ENCODE measurements at places on chromosomes 3 and 15.

DNA sequence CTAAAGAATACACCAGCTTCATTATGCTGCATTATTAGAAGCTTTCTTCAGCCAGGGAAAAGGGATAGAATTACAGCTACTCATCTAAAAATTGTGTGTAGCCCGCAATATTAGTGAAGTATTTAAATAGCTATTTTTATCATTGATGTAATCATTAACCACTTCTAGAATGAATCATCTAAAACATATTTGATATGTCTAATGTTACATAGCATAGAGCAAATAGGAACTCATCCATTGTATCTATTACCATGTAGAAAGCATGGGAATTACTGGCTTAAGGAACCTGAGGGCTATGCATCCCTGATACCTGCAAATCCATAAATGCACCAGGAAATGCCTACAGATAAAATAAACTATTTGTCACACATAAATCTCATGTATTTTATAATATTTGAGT, 54.5 kb upstream of the VGLL3 start:
- DNase-seq: no peak

- DNase-seq: no peak
Measured at GRCh38 chr15:68485721-68486360, 53.9 kb upstream of the ITGA11 start.

DNA sequence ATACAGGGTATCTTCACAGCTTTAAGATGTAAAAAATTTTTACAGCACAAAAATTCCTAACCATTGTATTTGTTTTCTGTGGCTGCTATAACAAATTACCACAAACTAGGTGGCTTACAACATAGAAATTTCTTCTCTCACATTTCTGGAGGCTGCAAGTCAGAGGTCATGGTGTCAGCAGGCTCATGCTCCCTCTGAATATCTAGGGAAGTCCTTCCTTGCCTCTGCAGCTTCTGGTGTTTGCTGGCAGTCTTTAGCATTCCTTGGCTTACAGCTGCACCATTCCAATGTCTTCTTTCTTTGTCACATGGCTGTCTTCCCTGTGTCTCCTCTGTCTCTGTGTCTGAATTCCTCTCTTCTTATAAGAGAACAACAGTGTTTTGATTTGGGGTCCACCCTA, 310.2 kb upstream of the SUCLG2 start:
- no peak for DNase-seq

DNA sequence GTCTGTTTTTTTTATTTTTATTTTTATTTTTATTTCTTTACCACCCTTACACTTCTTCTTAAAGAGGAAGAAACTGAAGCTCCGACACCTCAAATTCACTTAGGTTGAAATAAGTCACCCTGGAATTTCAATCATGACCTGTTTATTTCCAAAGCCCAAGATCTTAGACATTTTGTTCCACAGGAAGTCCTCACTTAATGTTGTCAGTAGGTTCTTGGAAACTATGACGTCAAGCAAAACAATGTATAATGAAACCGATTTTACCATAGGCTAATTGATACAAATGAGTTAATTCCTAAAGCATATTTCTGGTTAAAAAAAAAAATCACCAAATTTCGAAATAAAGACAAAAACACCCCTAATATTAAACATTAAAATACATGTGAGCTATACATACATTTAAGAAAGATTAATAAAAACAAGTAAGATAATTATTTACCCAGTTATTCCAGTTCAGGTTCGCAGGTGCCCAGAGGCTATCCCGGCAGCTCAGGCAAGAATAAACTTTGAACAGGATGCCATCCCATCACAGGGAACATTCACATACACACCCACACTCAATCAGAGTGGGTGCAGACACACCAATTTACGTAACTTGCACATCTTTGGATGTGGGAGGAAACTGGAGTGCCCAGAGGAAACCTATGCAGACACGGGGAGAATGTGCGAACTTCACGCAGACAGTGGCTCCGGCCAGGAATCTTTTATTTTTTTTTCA, 391.0 kb downstream of the RAP2B start:
- no peak for DNase-seq

DNA sequence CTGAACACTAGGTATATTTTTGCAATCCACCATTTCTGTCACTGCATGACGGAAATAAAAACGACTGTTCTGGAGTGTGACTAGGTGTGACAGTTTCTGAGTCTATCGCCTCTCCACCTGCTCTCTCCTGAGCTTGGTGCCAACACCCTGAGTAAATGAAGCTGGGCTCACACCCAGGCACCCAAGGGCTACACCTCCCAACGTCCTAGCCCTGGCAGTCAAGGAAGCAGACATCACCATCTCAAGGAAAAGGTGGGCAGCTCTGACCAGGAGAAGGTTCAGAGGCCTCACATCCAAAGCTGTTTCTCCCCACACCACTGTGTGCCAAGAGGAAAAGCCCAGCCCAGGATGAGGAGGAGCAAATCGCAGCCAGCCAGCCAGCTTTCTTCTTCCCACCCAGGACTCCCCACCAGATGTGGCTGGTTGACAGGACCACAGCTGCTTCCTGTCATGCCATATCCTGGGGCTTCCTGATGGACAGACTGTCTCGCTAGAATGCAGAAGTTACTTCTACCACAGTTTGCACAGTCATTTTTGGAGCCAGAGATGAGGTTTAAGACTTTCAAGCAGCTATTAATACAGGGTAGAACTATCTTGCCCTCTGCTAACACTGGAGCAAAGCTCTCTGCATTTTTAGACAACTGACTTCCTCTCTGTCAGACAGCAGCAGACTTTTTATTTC, 3.3 kb downstream of the SCAMP2 start:
- no peak for DNase-seq

- DNase-seq: no peak
Measured at GRCh38 chr3:126136428-126137220, 43.8 kb downstream of the ALDH1L1 start.

DNA sequence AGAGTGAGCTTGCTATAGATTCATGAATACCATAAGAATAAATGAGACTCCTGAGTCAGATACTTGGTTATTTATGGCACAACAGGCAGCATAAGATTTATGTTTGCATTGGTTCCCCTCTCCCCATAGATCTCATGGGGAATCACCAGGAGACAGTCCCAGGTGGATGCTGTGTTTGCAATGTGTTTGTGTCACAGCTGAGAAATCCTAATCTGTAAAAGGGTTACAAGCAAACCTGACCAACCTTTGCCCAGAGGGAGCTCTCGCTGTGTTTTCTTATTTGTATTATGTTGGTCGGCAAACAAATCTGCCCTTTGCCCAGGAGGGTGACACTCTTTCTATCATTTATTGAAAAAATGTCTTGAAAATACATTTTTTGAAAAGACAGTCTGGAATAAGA, 236.2 kb downstream of the ZPLD1 start:
- DNase-seq: no peak
